NCI-H1417 (cell line): ENCODE measurements at places on chromosomes 4 and X.

- DNase-seq = no peak
Observed at GRCh38 chr4:2954358-2955185, 8.6 kb downstream of the NOP14 start.

DNA sequence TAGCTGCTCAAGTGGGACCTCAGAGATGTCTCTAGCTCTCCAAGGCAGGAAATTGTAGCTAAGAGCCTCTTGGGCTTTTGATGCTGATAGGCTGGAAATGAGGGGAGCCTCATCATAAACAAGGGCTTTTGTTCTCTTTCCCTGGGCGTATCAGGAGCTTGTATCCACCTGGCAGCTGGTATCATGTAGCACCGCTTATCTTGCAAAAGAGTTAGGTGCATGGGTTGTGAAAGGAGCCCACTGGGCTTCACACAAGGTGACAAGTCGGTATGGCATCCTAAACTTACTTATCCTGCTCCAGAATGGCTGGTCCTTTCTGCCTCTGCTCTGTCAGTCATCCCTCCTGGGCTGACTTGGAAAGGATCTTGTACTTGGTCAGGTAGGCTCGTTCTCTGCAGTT is 565.8 kb downstream of the GRXCR1 start:
- peak; percentile 59 for DNase-seq

DNA sequence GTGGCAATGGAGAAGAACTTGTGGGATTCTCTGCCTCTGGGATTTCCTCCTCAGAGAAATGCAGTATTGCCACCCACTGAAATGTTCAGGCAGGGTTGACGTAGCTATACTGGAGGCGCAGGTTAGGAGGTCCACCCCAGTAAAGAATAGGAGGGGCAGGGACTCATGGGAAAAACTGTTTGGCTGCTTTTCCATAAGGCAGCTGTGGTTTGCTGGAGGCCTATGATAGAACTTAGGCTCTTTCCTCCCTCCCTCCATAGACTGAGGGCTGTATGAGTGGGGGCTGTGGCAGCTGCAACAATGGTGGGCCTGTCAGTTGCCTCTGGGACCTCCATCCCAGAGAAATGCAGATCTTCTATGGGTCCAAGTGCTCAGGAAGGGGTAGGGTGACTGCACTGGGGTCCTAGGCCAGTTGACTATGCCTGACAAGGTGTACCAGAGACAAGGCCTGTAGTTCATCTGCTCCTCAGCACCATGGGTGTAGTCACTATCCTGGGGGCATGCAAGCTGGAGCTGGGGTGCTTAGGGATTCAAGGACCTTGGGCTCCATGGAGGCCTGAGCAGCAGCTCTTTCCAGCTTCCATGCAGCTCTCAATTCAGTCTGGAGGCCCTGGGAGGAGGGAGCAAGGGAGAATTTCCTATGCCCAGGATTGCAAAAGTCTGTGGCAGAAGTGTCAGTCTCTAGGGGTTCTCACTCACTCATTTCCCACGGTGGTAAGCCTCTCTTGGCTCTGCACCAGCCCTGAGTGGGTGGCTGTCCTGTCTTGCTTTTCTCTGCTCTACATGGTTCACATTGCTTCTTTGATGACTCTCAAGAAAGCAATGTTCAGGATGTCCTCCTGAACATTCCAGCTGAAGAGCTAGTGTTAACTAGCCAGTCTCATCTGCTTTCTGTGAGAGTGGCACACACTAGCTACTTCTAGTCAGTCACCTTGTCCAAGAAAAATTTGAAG is 353.0 kb downstream of the IDS start:
- no peak for DNase-seq

GRCh38 chr4:26175006-26175786 is 145.6 kb upstream of the RBPJ start:
- no peak for DNase-seq

DNA sequence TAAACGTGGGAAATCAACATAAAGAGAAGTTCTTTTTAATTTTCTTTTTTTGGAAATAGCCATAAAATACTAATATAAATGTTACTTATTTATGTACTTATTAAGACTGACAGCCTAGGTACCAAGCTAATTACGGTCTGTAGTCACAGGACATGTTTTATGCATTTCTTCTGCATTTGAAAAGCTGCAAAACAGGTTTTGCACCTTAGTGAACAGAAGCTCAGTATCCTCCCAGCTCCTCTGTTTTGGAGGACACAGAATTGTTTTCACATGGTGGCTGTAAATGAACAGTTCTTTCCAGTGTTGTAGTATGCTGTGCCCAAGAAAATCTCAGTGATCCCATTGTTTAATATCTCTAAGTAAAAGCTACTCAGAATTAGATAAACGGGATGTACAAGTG is 1788.0 kb upstream of the TENM3 start:
- no peak for DNase-seq

GRCh38 chrX:68833855-68834331 is 5.1 kb downstream of the EFNB1 start:
- DNase-seq = no peak

DNA sequence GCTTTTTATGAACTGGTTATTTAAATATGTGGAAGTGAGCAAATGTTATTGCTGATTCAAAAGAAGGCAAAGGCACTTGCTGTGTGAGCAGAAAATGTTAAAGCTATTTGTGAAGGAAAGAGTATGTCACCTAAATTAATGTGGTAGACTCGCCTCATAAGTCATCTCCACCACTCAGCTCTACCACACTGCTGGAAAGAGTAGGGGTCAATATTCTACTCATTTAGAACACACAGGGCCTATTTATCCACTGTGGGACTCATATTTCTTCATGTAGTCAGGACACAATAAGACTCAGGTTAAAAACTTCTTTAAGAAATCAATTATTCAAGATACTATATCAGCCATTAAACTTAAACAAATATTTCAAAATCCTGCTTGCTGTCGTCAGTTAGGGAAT is 106.5 kb downstream of the SLC7A11 start:
- no peak for DNase-seq

DNA sequence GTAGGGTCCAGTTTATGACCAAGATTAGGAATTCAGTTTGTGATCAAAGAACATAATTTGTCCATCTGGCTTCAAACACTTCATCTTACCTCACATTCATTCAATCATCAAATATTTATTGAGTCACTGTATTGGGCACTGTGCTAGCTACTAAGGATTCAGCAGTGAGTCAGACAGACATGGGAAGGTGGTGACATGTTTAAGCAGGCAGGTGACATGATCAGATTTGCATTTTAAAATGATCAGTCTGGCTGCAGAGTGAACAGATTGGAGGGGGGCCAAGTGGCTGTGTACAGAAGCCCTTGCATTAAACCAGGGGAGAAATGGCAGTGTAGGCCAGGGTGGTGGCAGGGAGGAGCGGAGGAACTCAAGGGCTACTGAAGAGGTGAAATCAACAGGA is 25.1 kb upstream of the APLN start:
- peak; percentile 7 for DNase-seq

GRCh38 chrX:67545893-67546495 is 2.2 kb downstream of the AR start:
- no peak for DNase-seq

- DNase-seq = no peak
Observed at GRCh38 chr4:1715002-1715758, 3.1 kb upstream of the SLBP start.

DNA sequence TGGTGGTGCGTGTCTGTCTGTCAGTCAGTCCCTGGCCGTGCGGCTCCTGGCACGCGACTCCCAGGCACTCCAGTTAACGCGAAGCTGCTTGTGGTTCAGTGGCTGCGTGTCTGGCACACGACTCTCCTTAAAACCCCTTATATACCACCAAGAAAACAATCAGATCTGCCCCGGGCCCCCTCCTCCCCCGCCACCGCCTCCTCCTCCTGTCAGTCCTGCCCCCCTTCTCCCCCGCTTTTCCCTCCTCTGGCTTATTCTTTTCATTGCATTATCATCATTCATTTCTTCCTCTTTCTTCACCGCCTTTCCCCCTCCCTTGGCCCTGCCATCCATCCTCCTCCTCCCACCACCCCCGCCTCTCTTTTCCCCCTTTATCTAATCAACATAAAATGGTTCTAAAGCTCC is at the start of gene NEUROG2:
Gene NEUROG2, minus strand, starts transcription at position 115 of the 405 bp plus-strand sequence. CDS start 705 bp downstream, outside the sequence.
- DNase-seq = no peak

GRCh38 chrX:39720945-39721344 is 376.8 kb downstream of the BCOR start:
- no peak for DNase-seq
